Cardiac septum (tissue), 1 donor: ENCODE measurements at places on chromosomes 7 and 10. TPM values are rescaled to one million over a fixed set of nuclear protein-coding genes. Genes with fewer than 3 reads are reported as not detected.

LEP gene
- total RNA-seq, result 0.30 TPM

TMEM72 gene
- not detected for total RNA-seq

ADAM22 gene
- 3.4 TPM for total RNA-seq

ARHGAP22 gene
- 4.4 TPM for total RNA-seq

LMOD2 gene
- total RNA-seq, result 1,161 TPM

OR2A1 gene
- total RNA-seq, result 0.19 TPM

ZNF248 gene
- total RNA-seq, result 10.8 TPM
